ENCODE measurements at places on chromosomes 2 and 18.

DNA sequence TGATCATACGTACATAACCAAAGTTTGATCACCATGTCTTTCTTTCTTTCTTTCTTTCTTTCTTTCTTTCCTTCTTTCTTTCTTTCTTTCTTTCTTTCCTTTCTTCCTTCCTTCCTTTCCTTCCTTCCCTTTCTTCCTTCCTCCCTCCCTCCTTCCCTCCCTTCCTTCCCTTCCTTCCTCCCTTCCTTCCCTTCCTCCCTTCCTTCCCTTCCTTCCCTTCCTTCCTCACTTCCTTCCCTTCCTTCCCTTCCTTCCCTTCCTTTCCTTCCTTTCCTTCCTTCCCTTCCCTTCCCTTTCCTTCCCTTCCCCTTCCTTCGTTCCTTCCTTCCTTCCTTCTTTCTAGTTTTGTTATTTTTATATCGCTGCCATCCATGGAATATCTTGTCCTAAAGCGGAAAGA is 406.7 kb upstream of the DDX18 start:
- no peak for DNase-seq

DNA sequence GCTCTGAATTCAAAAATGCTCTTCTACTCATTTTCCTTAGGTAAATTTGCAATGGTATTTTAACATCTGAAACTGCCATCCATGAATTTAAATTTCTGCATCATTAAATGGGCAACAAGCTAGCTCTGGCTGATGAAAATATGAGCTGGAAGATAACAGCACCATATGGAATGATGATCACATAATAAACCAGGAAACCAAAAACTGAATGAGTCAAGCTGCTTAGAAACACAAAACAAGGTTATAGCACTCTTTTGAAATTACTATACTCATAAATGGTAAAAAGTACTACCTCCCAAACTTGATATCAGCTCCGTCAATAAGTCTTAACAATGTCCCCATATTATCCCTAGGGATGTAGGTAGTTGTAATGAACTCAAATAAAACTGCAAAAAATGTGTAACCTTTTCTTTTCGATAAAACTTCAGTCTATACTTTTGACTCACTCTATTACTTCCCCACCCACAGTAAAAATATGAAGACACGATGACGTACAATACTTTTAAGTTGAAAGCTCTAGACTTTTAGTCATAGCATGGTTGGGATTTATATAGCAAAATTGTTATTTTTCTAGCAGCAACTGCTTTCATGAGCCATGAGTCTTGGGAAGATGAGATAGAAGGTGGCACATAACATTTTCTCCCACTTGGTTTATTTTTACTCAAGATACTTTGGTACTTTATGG is 396.7 kb downstream of the CDH2 start:
- DNase-seq = no peak

DNA sequence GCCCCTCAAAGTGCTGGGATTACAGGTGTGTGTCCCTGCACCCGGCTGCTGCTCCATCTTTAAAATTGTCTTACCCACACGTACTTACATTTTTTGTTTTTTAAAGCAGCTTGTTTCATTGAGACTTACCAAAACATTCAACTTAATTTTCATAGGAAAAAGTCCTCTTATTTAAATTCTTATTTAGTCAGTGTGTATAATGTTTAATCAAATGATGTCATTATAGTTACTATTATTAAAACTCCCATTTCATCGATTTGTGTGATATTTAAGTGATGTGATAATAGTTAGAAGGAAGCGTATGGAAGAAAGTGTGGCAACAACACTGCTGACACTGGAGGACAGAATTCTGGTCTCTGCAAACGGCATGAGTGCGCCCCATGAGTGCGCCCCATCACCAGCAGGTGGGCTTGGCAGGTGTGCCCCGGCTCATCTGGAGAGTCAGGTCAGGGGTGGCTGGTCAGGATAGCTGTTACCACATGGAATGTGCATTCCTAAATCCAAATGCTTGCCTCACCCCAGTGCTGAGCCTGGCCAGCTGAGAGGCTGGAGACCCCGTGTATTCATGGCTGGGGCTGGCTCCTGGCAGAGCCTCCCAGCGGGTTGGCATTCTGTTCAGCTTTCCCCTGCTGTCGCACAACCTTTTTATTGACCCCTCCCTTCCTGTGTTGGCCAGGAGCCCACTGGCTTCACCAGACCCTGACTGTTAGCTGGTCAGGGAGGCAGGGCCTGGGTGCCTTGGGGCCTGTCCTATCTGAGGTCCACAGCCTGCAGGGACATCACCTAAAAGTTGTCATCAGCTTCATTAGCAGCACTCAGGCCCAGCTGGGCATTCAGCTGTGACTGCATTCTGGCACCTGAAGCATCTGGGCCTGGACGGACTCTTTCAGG is 79.7 kb downstream of the AGAP1 start:
- peak; percentile 31 for DNase-seq

- peak; percentile 69 for DNase-seq
These were observed 14.3 kb downstream of the IMPA2 start for GRCh38 chr18:11995445-11996189.

DNA sequence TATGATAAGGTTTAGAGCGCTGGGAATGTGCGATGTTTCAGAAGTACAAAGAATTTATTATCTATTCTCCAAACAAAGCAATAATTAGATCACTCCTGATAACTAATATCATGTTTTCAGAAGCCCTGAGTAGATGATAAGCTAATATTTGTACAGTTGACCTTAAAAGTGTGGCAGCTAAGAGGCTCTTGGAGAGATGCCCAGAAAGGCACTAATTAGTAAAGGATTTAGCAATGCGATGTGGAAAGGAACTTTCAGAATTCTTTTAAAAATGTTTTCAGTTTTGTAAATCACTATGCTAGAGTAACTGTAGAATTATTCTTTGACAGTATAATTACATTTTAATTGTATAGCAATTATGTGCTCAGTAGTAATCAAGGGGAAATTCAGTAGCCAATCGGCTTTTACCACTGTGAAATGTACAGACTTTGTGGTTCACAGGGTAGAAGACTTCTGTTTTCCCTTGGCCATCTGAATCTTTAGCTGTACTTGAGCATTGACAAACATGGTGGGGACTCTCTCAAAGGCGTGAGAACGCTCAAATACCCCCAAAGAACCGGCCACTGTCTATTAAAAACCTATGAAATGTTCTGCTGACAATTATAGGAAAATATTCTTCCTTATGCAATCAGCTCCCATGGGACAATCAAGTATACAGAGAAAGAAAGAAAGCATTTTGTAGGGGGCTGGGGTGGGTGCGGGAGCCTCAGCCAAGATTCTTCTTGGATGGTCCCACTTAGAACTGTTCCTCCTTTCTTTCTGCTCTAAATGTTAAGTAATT is 262.8 kb upstream of the AGAP1 start:
- no peak for DNase-seq

GRCh38 chr2:55524884-55525437 is 5.4 kb downstream of the CFAP36 start:
- DNase-seq = no peak

DNA sequence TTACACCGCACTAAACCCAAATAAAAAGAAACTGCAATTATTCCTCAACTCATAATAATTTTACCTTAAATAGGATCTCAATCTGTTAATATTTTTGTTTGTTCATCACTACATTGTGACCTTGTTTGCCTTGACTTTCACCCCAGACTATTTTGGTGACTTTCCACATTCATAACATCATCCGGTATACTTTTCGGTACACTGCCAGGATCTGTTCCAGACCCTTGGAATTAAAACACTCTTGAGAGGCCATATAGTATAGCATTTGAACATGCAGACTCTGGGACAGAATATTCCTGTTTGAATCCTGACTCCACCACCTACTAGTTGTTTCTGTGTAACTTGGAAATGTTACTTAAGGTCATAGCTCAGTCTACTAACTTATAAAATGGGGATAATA is 577.4 kb downstream of the METTL4 start:
- DNase-seq = no peak

- no peak for DNase-seq
These were observed 280.6 kb downstream of the NCKAP5 start for GRCh38 chr2:133287709-133288108.

- no peak for DNase-seq
These were observed 216.1 kb downstream of the TTC32 start for GRCh38 chr2:19685731-19686130.

GRCh38 chr18:3358310-3358709 is 91.7 kb upstream of the TGIF1 start:
- no peak for DNase-seq

- no peak for DNase-seq
These were observed 10.9 kb downstream of the INPP4A start for GRCh38 chr2:98455494-98455976.

DNA sequence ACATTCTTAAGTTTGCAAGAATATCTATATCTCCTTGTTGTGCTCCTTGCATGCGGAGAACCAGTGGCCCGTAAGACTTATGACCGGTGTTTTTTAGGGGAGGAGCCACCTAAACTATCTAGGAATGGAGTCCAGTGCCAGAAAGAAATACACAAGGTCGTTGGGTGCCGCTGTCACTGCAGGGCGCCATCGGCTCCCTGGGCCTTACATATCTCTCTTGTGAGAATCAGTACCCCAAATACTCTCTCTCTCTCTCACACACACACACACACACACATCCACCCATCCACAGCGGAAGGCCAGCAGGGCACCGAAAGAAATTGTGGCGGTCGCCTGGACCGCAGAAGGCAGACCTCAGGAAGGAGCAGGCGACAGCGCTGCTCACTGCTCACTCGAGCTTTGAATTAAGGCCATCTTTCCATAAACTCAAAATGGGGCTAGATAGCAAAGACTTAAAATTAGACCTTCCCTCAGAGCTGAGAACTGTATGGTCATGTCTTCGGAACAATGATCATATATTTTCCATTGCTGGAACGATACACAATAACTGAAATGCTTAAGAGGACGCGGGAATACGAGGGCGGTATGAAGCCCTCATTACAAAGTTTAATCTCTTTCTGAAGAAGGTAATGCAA is 10.4 kb downstream of the NR4A2 start:
- DNase-seq = no peak

GRCh38 chr18:61581578-61582201 is 248.5 kb downstream of the CDH20 start:
- peak; percentile 55 for DNase-seq

- peak; percentile 41 for DNase-seq
These were observed 46.1 kb upstream of the TBC1D8 start for GRCh38 chr2:101197215-101197745.

GRCh38 chr2:99706735-99707134 is 216.9 kb upstream of the REV1 start:
- no peak for DNase-seq

GRCh38 chr2:68118816-68119215 is 38.9 kb upstream of the PNO1 start:
- DNase-seq = no peak

- peak; percentile 81 for DNase-seq
These were observed 47.7 kb upstream of the PLA2R1 start for GRCh38 chr2:160109939-160110673.

- no peak for DNase-seq
These were observed 256.9 kb downstream of the TWIST2 start for GRCh38 chr2:239104800-239105199.

DNA sequence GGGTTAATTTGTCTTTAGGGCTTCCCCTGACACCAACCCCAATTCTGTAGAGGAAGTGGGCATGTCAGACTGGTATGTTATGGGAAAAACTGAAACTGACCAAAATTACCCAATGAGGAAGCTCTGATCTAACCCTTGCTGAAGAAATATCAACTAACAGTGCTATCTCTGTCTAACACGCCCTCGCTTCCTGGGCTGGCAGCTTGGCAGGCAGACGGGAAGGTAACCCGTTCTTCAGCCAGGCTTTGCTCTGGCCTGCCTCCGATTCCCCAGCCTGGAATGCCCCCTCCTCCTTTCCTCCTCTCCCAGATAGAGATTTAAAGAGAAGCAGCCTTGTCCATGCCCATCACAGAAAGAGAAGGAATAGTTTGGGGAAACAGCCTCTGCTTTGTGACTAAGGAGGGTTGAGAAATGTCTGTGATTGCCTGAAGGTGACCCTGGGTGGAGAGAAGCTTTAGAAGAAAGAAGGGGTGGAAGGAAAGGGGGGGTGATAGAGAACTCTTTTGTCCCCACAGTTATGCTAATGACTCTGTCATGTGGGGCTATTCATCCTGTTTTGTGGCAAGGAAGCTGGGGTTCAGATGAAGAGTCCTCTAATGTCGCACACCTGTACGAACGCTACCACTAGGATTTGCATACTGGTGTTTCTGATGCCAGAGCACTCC is 15.4 kb downstream of the HK2 start:
- no peak for DNase-seq

- DNase-seq = no peak
These were observed 162.1 kb downstream of the SETBP1 start for GRCh38 chr18:44842588-44843412.

GRCh38 chr18:49733321-49733720 is 80.0 kb downstream of the ACAA2 start:
- no peak for DNase-seq

DNA sequence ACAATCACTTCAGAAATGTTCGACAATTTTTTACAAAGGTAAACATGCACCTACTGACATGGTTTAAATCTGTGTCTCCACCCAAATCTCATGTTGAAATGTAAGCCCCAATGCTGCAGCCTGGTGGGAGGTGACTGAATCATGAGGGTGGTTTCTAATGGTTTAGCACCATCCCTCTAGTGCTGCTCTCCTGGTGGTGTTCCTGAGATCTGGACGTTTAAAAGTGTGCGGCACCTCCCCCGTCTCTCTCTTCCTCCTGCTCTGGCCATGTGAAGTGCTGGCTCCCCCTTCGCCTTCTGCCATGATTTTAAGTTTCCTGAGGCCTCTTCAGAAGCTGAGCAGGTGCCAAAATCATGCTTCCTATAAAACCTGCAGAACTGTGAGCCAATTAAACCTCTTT is 28.3 kb downstream of the MAP3K2 start:
- DNase-seq = no peak

- DNase-seq = peak; percentile 49
These were observed 576.0 kb downstream of the LRP1B start for GRCh38 chr2:141554810-141555209.

DNA sequence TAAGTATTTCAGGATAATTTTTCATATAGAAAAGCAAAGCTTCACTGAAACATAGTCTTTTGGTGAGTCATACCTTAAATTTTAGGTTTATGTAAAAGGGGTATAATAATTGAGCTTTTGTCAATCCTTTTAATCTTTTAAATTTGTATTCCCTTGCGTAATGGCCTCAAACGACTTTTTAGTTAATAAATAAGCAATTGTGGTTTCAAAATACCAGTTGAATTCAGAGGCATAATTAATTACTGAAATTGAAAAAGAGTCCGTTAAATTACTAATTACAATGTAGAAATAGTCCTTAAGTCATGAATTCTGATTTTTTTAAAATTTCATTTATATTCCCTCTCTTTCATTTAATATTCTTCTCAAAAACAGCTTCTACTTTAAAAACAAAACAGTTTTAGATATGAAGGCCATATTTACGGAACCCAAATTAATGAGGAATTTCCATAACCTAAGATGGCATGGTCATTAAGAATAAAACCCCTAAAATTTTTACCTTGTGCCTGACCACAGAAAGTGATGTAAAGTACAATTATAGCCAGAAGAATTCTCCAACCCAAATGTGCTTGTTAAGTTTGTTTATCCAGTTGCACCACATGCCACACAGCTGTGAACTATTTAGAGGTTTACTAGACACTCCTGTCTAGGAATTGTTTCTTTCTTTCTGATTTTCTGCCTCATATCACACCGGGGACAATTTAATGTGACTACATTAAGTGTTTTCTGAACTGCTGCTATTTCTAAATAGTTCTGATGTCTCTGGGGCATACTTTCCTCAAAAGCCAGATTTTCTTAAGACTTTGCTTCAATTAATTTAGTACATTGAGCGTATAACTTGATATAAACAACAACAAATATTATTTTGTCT is 60.7 kb upstream of the ITGA4 start:
- no peak for DNase-seq

Measured in ACHN (cell line).